Daoy (cell line): ENCODE measurements at places on chromosomes 11 and 22.

- DNase-seq, result no peak
These were observed 2.1 kb downstream of the SLC43A1 start for GRCh38 chr11:57513452-57513795.

GRCh38 chr22:38831166-38831945, 12.5 kb downstream of the NPTXR start:
- peak; percentile 87 for DNase-seq

DNA sequence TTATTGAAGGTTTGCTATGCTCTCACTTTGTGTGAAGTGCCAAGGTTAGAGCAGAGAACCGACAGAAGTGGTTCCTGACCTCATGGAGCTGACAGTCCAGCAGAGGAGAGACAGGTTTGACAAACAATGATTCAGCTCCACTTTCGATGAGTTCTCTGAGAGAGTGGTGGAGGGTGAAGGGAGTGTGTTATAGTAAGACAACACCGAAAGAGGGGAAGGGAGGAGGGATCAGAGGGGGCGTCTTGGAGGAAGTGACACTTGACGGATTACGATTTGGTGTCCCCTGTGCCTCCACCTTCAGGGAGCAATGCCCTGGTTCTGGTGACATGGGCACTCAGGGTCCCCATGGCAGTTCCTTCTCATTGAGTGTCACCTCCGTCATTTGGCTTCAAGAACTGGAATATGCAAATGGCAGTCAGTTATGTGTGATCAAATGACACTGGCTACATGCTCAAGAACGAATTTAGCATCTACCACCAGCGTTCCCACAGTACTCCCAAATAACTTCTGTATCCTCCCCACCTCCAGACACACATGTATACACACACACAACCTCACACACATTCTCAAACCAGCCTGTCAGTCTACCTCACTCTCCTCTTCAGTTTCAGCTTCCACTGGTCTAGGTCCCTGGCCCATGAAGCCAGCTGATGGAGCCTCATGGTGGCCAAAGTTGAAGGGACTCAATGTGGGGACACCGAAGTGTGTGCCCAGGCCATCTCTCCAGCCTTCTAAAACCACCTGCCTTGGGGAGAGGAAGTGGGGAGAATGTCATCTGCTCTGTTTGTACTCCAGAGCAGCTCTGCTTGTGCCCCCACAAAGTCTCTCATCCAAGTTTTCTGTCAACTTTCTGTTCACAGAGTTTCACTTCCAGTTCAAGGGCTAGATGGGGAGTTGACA, 31.4 kb upstream of the NUP160 start:
- no peak for DNase-seq

DNA sequence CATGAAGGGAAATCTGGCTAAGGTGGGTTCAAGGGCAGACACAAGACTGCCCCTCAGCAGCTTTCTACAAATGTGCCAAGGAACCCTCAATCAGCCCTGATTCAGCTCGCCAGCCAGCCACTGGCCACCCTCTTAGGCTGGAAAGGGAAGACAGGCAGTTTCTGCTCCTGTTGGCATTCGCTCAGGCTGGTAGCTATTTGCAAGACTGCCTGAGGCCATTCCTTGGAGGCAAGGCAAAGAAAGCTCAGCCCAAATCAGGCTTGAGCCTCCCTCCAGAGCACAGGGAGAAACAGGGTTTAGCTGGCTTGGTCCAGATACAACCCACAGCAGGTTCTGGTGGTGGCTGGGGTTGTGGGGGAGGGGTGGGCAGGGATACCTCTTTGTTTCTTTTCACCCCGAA, 19.2 kb downstream of the TP53I11 start:
- DNase-seq, result no peak

DNA sequence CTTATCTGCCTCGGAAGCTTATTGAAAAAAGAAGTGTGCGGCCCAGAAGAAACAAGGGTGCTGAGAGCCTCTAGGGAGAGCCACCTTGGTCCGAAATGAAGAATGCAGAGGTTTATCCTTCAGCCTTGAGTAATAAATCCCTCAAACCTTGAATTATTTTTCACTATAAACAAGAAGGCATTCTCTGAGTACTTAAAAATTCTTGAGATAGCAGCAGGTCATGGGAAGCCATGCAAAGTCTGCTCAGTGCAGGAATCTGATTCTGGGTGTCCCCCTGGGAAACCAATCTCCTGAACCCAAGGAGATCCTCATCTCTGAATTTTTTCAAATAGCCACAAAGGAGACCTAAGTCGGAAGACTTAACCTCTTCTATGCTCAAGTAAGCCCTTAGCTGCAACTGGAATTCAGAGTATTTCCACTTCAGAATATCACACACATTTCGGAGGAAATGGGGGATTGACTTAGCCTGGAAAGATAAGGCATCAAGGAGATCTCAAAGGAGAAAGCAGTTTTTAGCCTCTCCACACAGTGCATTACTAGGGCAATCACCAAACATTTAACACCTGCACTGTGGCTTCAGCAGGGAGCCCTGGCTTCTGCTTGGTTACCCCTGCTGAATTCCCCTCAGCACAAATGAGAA, 365.0 kb downstream of the ETS1 start:
- DNase-seq, result no peak

GRCh38 chr11:33703788-33704187, 3.2 kb upstream of the C11orf91 start:
- DNase-seq, result peak; percentile 45

GRCh38 chr11:64146036-64146955, 19.6 kb downstream of the MACROD1 start:
- peak; percentile 51 for DNase-seq

DNA sequence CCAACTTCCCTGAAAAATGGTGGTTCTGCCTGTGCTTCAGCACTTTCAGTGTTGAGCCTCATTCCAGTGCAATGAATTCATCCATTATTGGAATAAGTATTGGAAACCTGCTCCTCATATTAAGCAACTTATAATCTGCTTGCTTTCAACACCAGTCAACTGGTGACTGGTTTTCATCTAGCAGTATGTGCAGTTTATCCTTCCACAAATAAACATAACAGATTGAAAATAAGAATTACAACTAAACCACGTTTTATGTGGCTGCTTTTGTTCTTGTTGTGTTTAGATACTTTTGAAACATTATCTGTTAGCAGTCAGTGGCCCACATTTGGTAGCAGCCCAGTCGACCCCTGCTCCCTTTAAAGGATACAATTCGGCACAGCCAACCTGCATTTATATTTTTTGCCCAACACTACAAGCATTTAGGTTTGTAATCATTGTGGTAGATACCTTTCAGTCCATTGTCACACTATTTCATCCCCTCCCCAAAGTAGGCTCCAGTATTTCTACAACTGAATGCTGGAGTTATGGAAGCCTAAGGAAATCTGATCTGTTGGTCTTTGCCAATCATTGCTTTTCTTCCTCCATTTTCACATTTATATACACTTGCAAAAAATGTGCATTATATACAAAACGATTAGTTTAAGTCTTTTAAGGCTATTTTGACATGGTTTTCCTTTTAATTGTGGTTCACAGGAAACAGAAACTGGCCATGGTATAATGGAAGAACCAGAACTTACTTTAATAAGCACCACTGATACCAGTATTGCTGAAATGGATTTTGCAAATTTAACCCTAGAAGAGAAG, 13.1 kb downstream of the TAF1D start:
- DNase-seq, result no peak

GRCh38 chr11:67071420-67072284, 15.0 kb downstream of the RHOD start:
- DNase-seq, result peak; percentile 79

DNA sequence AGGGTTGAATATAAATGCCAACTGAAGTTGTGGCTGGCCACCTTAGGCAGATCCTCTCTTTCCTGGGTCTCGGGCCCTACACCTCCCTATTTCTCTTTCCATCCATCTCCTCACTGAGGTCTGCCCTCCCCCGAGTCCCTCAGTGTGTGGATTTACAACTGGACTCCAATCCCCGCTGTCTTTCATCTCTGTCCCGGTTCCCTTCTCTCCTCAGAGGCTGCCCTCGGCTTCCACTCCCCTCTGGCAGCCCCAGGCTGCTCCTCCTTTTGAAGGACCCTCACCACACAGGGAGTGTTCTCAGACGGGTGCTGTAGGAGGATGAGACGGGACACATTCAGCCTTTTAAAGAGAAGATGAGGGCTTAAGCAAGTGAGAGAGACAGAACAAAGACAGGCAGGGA, 167.1 kb downstream of the ST3GAL4 start:
- no peak for DNase-seq

- peak; percentile 30 for DNase-seq
These were observed 830 bp downstream of the C11orf97 start for GRCh38 chr11:94513091-94513490.

DNA sequence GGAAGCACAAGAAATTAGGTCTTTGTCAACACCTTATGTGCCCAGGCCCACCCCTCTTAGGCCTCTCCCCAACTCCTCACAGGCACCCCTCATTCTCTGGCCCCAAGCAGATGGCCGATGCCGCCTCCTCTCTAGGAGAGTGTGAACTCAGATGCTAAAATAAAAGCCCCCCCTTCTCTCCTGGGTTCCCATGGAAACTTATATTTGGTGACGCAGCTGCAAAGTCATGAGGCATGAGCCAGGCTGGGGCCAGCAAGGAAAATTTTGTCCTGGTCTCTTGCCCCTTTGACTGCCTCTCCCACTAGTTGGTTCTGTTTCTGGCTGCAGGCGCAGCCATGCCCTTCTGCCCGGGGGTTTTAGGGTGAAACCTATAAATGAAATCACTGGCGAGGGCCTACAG, 11.8 kb downstream of the RCOR2 start:
- DNase-seq, result no peak

- DNase-seq, result no peak
These were observed 158.6 kb downstream of the KIRREL3 start for GRCh38 chr11:126841999-126842398.

DNA sequence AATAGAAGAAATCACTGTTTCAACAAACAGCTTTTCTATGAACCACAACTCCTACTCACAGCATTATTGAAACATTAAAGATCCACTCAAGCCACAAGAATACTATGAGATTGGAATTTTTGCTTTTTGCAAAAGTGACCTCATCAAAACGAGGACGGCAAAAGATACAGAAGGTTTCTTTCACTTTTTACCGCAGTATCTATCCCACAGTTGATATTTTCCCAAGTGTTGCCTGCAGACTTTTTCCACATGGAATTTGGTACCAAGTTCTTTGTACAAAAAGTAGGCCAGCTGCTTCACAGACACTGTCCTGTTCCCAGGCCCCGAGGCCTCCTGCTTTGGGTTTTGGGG, 204.0 kb downstream of the TBC1D22A start:
- no peak for DNase-seq

DNA sequence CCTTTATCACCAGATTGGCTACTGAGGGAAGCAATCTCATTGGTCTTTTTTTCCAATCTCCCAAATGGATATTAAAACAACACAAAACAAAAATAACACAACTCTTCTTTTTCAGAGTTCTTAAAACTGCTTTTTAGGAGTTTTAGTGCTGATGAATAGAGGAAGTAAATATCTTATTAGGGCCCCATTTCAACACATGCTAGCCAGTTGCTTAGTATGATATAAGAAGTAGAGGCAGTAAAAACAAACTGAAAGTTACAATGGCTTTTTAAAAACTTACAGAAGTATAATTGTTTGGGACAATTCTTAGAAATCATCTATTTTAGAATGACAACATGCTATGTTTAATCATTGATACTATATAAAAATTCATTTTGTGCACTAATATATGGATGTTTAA, 3.4 kb downstream of the C11orf71 start:
- DNase-seq, result no peak

DNA sequence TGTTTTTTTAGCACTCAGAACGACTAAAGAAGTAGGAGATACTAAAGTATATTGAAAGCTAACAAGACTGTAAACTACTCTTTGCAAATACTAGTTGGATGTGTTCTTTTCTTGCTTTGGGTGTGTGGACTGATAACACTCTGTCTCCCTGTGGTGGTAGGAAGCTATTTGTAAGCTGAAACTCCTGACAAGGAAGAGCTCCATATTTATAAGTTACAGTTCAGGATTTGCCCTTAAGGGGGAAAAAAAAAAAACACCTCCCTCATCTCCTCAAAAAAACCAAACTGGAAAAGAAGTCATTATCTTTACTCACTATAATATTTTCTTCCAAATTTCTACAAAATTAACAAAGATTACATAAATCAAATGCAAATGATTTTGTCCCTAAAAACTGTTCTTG, 94.9 kb downstream of the LARGE2 start:
- DNase-seq, result no peak

- no peak for DNase-seq
These were observed 15.2 kb upstream of the EI24 start for GRCh38 chr11:125554038-125554437.

GRCh38 chr11:121566279-121567168, 113.8 kb upstream of the SORL1-AS1 start:
- no peak for DNase-seq

DNA sequence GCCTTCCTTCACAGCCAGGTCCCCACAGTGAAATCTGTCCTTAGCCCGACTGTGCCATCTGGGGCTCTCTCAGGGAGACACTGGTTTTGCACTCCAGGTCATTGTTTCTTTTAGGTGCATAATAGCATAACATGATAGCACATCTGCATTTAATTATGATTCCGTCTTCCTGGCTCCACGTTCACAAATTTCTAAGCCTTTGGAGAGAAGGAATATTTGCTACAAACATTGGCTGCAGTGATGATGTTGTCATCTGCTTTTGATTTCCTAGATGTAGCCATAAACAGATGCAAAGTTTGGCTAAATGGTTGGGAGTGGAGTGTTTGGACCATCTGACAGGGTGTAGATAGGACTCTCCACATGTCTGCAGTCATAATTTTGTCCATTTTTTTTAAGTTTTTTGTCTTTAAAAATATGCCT, 12.0 kb upstream of the CAT start:
- DNase-seq, result no peak

DNA sequence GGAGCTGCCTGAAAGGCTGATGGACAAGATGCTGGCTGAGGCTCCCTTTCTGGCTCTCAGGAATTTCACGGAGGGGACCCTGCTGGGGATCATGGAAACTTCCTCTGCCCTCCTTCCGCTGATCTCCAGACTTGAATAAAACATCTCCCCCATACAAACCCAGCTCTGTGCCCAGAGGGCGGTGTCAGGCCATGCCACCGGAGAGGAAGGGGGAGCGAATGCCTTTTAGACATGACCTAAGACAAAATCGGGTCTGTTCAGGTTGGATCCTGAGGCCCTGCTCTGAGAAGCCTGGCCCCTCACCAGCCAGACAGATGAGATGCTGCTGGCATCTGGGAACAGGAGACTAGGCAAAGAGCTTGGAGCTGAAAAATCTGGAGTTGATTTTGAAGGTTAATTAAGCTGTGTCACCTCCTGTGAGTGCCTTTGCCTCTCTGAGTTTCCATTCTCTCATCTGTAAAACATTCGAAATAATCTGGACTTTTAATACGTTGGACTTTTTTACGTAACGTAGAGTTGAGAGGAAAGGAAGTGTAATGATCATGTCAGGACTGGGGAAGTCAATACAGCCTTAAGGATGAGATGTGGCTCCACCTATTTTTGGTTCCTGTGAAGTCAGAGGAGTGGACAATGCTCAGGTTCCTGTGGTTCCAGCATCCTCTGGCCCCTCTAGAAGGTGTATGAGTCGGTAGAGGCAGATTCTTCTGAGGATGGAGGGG, 163.6 kb downstream of the ST3GAL4 start:
- no peak for DNase-seq

- DNase-seq, result no peak
These were observed 4.9 kb upstream of the TTLL12 start for GRCh38 chr22:43191831-43192230.

DNA sequence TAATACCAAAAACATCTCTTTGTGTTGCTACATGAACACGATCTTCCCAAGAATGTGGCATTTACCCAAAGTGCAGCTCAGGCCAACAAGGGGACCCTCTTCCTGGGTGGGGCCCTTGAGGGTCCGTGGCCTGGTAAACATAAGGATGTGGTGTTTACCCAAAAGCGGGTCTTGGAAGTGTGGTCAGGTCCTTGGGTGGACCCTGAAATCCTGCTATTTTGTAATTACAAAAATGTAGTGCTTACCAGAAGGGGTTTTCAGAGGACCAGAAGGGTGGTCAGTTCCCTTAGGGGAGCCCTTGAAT, 87.8 kb upstream of the PRDM11 start:
- no peak for DNase-seq
